ENCODE measurements at places on chromosomes 2 and 18.

GRCh38 chr2:122523143-122523542, 767.7 kb downstream of the TSN start:
- DNase-seq = no peak

DNA sequence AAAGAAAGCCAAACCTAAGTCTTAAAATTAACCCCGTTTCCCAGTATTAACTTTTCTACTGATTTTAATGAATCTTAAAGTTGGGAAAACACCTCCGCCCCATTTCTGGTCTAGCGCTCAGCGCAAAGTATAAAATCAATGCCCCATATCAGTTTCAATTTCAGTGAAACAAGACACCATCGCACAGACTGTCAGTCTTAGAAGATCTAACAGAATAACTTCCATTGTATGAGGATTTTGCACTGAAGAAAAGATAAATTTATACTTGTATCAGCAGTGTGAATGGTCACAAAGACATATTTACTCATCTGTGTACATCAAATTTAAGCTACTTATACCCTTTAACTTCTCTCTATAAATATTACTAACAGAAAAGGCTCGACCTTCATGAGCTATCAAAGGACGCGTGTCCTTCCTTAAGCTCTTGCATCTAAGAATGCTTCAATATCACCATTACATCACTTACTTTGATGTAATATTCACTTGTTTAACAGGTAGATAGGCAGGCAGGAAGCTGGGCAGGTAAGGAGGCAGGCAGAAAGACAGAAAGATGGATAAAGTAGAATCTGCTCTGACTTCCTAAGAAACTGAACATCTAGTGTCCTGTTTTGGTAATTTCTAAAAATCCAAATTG, 183.0 kb downstream of the TCF4 start:
- no peak for DNase-seq

DNA sequence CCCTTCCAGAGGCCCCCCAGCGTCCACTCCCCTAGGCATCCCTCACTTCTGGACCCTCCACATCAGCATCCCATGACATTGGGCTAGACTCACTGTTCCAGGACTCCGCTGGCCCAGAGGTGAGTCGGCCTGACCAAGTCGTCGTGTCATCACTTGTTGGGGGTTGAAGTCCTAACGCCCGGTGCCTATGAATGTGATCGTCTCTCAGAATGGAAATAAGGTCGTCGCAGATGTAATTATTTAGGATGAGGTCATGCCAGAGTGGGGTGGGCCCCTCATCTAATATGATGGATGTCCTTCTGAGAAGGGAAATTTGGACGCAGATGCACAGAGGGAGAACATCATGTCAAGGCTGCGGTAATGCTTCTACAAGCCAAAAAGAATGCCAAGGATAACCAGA, 142.7 kb downstream of the AGAP1 start:
- no peak for DNase-seq

DNA sequence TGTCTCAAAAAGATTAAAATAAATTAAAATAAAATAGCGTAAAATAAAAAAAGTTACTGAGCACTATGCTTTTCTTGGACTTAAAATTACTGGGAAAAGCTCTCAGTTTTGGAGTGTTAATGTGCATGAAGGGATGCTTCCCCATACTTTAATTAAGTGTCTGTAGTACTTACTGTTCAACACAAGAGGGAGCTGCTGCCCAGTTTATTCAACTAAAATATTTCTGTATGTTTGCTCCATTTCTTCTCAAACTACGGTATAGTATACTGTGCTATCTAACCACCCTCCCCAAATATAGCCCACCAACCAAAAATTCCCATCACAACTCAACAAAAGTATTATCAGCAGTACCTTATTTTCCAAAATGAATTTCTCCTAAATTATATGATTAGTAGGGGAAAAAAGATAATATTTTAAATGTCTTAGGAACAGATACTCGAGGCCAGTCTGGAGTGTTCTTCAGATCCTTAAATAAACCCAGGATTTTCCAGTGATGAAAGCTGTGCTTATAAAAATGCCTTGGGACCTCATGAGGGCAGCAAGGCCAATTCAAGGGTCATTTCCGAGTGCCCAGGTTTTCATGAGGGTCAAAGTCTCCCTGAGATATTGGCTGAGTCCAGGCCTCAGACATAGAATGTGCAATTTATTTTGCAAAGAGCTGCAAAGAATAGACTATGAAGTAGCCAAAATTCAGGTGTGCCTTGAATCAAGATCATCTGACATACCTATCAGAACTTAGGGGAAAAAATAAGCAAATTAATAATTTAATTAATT, 64.1 kb downstream of the CHRNA1 start:
- DNase-seq = no peak

DNA sequence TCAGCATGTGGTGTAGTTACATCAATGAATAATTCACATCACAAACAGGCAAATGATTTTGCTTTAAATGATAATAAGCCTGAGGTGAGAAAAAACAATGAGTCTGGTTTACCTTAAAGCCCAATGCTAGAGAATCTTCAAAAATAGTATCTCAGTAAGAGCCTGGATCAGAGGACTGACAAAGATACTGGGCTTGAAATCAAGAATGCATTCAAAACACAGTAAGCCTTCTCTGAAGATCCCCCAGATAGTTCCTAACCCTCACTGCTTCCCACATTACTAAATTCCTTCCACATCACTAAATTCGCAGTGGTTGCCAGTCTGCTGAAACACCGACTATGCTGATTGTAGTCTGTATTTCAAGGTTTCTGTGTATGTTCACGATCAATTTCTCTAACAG, 514.9 kb downstream of the SUCLG1 start:
- no peak for DNase-seq

DNA sequence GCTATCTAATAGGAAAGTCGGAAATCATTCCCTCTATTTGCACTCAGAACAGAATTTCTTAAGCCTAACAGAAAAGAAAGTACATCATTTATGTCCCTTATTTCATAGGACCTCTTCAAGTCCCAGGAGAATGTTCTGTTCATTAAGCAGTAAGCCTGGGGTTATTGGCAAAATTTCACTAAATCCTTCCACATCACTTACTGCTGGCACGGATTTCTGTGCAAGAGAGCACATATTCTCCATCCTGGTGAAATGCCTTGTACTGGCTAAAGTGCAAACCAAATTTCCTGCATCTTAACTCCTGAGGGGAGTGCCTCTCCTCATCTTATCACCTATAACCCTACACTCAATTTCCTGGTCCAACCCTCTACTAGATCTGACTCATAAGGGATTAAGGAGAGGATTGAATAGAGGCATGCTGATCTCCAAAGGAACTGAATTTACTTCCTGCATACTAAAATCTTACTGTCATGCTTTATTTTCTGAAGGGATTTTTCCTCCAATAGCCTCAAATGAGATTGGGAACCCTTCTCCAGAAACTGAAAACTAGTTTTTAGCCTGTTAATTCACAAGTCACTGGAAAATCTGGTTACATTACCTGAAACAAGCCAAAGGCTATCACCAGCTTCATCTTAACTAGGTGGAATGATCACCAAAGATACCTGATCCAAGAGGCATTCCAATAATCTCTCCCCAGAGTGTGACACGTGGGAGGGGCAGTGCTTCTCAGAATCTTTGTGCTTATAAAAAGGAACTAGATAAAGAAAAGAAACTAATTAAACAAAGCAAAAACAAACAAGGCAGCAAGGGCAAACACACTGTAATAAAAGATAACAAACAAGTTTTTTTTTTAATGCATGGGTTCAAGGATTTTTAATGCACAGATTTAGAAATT, 311.1 kb downstream of the NR4A2 start:
- DNase-seq = no peak

GRCh38 chr2:84077496-84077895, 381.6 kb downstream of the SUCLG1 start:
- DNase-seq = no peak

DNA sequence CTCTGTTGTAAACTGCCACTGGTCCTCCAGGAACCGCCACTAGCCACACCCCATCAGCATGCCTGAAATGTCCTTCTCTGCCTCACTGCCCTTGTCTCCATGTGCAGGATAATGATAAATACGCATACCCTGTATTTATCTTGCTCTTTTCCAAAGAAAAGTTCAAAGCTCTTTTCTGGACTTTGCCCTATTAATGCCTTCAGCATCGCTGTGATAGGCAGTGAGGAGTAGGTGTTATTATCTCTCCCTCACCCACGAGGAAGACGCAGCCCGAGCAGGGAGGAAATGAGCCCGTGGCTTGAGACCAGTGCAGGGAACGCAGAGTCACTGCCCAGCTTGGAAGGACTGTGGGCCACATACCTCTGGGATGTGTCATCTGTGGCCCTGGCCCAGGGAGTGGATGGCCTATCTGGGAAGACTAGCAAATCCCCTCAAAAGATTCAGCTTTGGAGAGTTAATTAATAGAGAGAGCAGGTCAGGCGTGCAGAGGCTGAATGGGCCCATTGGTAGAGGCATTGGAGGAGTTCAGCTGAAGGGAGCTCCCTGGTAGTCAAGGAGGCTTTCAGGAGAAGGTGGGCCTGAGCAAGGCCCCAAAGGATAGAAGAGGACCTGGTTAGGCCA, 39.5 kb upstream of the MCFD2 start:
- no peak for DNase-seq

DNA sequence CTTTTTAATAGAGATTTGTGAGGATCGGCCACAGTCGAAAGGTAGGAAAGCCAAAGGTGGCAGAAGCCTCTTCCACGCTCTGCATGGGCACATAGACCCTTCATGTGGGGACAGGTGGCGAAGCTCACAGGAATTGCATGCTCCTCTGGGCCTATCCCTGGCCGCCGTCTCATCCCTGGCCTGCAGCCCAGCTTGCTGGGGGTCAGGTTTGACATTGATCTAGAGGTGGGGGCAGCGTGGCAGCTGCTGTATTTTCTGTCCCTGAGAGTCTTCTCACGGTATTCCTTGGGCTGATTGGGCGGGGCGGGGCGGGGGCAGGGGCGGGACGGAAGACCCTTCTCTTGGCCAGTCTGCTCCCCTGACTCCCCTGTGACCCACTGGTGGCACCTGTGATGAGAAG, 48.9 kb downstream of the STK25 start:
- DNase-seq = no peak

- DNase-seq = no peak
Observed at GRCh38 chr2:69175790-69176715, 163.1 kb downstream of the ANTXR1 start.

GRCh38 chr2:157657858-157658257, 29.2 kb upstream of the ACVR1C start:
- no peak for DNase-seq

DNA sequence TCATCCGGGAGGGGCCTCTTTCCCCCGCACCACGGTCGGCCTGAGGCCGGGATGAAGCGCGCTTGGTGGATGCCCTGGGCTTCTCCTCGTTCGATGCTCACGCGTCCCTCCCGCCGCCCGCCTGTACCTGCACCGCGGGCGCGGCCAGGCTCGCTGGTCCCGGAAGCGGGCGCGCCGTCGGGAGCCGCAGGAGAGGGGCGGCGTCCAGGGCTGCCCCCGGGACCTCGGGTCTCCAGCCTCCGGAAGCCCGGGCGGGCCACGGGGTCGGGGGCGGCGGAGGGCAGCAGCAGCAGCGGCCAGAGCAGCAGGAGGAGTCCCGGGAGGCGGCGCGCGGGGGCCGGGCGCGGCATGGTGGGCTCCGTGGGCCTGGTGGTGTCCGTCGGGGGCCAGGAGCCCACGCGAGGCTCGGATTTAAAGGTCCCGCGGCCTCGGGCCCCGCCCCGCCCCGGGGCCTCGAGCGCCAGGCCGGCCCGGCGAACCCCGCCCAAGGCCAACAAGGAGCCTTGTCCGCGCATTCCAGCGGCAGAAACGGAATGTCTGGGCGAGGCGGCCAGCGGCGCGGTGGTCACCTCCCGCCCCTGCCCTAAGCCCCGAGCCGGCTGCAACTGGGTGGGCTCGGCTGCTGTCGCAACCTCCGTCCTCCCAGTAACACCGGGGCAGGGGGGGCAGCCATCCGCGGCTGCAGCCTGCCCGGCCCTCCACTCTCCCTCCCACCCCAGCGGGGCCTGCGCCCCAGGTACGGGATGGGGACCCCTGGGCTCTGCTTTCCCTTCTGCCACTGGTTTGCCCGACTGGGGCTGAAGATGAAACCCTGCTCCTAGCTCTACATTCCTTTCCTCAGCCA, at the start of gene MATN3:
Gene MATN3, minus strand, starts transcription at position 387 of the 844 bp plus-strand sequence. Its CDS starts 37 bp downstream, at position 350.
- DNase-seq = no peak

DNA sequence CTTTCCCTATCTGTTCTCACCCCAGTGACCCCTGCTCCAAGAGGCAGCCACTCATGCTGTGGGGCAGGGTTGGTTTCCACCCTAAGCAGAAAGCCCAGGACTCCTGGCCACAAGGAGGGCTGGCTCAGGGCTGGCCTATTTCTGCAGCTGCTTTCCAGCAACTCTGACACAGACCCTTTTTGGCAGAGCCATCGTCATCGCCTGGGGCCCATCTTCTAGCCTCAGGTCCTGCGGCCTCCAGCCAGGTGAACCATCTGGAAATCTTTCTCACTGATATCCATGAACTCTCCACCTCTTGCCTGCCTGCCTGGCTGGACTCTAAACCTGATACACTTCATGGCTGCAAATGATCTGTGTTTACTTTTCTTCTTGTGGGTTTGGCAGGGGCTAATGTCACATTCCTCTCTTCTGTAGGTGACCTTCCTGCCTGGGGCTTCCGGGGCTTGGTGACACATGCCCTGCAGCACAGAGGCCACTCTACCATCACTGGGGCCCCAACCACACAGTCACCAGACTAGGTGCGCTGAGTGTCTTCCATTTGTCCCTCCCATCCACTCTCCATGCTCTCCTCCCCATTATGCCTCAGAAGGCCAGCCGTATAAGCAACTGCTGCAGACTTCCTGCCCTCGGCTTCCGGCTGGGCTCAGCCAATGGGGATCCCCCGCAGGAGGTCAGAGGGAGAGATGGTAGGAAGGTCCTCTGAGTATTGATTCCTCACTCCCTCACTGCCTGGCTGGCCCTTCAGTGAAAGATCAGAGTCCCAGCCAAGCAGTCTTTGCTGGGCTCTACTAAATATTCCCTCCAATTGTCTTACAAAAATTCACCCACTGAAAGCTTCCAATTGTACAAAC, 9.7 kb upstream of the COPS8 start:
- DNase-seq = no peak

GRCh38 chr18:58695772-58696171, 24.5 kb downstream of the MALT1 start:
- DNase-seq = no peak

DNA sequence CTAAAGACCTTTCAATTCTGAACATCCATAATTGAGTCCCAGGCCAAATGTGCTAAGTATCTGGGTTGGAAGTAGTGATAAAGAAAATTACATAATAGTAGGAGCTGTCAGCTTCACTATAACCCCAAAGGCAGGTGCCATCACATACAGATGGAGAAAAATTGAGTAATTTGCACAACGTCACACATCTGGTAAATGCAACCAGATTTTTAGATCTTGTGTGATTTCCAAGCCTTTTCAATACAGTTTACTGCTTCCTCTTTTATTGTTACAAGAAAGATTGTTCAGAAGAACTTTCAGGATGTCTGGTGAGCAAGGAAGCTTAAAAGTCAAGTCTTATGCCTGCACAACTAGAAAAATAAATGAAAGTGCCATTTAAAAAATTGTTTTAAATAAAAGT, 62.3 kb downstream of the UBE2E3 start:
- DNase-seq = no peak

GRCh38 chr2:204197336-204198005, 260.9 kb downstream of the ICOS start:
- DNase-seq = no peak

DNA sequence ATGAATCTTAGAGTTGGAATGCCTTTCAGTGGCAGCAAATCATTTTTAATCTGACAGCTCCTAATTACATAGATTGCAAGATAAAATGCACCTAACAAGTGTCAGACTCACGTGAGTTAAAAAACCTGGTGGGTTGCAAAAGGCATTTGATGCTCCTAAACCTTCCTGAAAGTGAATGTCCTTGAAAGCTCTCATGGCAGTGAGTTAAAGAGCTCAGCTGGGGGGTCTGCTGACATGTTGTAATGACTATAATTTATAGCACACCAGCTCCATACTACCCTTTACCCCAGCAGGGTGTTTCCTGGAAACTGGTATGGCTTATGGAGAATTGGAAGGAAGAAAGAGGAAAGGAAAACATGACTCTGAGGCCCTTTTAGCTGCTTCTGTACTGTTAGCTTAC, 91.9 kb upstream of the CAVIN2 start:
- no peak for DNase-seq

Measured in activated CD4-positive, alpha-beta T cell treated with anti-CD3 and anti-CD28 coated beads, Interleukin-2, amount 50 U/mL, for 24 hours (primary cell).